ENCODE measurements at places on chromosomes 12 and 14.
A peak's percentile ranks its signal among the peaks of the same experiment; 100 is the strongest.

DNA sequence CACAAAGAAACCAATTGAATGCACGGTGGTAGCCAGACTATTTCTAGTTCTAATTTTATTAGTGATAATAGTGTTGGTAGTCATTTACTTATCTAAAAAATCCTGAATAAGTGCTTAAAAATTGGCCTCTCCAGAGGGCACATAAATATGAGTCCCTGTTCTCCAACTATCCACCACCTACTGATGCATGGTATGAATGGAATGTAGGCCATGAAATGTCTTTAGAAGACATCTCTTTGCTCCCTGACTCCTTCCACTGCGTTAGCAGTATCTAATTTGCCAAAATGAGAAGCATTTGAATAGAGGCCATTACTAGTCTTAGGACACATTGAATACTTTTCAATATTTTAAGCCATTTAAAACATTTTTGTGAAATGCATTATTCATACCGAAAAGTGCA is 261.7 kb downstream of the LRFN5 start:
- no peak for DNase-seq

- DNase-seq, result no peak
These were observed 1.1 kb downstream of the CYP46A1 start for GRCh38 chr14:99685151-99685591.

DNA sequence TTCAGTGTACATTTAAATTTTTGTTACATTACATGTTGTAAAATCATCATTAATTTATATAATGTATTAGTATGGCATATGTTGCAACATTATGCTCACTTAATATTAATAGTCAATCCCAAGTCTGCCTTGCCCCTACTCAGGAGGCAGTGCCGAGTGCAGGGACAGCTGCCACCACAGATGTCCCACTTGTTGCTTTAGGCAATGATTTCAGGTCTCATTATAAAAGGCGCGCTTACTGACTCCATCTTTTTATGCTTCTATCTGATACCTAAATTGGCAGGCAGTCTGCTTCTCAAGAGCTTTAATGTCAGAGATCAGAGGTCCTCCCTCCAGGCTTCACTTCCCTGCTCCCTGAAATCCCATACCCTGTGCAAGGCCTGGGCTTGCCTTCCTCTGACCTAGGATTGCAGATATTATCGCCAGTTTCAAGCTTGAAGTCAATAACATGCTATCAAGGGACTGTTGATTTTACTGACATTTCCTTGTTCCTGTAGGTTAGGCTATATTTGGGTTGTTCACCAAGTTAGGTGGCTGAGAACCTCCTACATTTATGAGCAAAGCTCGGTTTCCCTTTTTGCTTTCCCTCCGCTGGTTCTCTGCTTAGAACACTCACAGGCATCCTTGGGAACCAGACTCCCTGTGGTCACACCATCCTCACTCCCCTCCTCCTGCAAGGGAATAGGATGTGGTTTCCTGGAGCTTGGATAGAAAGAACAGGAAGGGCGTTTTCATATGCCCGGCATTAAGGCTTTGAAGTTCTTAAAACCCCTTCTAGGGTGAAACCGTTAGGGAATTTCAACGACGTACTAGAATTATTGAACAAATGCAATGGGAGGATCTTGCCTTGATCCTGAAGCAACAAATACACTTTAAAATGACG is 208.4 kb upstream of the FKBP4 start:
- DNase-seq, result no peak

DNA sequence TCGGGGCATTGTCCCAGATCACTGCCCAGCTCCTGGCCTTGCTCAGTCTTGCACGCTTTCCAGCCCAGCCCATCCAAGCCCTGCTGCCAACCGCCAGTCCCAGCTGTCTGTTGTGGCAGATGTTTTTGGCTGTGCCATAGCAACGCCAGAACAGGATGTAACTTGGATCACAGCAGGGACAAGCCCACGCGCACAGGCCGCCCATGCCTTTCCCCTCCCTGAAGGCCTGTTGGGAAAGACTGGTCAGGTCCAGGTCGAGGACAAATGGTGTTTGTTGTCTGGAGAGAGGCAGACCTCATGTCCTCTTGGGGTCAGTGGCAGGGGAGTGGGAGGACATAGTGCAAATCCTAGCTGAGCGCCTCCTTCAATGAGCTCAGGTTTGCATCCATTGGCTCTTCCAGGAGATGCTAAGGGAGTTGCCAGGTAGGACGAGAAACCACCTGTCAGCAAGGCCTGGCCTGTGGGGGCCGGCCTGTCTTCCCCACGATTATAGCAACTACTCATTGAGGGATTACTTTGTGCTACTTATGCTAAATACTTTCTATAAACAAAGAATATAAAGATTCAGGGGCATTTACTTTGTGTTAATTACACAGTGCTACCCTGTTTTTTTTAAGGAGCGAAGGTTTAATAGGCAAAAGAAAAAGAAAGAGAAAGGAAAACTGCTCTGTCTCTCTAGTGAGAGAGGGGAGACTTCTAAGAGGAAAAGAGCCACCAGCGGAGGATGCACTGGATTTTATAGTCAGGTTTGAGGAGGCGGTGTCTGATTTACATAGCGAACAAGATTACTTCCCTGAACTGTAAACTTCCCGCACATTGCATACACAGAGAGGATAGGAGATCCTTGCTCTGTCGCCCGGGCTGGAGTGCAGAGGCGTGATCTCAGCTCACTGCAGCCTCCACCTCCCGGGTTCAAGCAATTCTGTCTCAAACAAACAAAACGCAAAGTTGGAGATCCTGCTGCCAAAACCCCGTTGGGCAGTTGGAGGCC is 42.8 kb upstream of the CORO1C start:
- DNase-seq, result peak; percentile 98

Data from LHCN-M2 (cell line).